ENCODE measurements at places on chromosomes 11 and 22.

DNA sequence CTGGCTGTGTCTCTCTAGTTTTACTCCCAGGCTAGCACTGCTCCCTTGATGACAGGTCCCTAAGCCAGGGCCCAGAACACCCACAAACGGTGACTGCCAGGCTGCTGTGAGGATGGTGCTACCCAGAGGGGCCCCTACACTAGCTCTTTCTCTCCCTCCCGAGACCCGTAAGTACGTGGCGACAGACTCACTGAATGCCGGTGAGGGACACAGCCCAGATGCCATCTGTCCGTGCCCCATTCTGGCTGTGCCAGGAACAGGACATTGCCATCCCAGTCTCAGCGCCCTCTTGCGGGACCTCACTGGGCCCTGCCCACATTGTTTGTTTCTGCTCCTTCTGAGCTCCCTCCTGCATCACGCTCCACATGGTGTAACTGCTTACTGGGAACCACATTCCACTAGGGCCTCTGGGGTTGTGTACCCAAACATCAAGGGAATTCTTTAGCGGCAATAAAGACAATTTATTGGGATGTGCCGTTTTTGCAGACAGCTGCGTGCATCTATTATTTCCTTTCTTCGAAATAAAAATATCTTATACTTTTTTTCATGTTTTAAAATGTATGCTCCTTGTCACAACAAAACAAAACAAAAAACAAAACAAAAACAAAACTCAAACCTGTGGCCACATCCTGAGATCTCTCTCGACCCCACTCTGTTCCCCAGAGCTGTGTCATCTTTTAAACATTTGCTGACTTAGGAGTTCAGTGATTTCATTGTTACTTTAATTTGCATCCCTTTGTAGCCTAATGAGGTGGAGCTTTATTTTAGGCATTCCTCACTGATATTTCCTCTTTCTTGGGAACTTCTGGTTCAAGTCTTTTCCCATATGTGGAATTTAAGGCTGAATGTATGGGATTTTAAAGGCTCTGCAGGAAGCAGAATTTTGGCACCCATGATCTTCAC is 4.4 kb upstream of the TPCN2 start:
- DNase-seq = no peak

DNA sequence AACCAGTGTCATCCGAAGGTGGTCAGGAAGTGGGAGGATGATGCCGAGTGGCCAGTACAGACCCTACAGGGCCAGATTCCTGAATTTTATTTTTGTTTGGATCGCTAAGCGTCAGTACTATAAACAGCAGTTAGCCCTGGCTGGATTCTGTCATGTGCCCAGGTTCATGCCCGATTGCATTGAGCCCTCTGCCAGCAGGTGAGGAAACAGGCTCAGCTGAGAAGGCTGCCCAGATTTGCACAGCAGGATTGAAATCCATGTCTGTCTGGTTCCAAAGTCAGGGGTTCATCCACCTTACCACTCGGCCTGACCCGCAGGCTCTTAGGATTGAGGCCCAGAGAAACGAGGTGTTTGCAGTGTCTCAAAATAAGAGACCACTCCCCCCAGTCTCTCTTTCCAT is 9.1 kb upstream of the TBC1D22A start:
- no peak for DNase-seq

DNA sequence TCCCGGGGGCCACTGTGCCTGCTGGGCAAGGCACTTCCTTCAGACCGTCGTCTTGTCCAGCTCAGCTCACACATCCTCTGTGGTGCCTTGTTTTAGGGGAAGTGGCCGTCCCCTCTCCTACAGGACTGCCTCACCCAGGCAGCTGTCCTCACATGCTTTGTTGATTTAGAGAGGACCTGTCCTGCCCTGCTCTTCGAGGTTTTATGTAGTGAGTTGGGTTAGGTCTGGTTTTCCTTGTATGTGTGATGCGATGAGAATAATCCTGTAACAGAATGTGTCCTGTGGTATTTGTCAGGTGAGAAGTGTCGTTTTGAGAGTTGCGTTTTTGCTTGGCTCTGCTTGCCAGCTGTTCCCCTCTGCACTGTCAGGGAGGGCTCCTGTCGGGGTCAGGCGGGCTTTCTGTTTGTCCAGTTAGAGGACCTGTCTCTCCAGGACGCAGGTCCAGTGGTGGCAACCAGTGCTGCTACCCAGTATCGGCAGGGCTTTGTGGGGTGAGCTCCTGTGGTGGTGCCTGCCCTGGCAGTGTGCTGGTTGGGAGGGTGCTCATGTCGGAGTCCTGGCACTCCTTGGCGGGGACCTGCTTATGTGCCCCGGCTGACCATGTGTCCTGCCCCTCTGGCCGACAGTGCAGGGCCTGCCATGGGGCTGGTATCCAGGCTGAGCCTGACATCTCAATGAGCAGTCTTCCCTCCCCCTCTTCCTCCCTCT is 41.3 kb downstream of the MUC6 start:
- DNase-seq = no peak

- DNase-seq = no peak
Observed at GRCh38 chr11:9320047-9320446, 5.7 kb upstream of the TMEM41B start.

DNA sequence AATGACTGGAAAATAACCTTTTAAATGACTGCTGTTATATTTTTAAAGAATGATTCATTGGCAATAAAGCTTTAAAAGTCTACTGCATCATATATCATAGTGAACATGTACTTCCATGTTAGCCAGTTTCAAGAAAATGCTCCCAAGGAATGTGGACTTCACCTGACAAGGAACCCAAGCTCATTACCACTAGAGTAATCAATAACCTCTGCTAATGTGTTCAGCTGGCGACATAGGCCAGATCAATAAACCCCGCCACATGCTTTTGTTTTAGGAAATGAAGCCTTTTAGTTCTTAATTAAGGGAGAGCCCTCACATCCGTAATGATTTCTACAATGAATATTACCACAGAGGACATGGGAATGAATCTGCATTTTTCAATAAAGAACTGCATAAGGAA is 1219.9 kb upstream of the CNTN5 start:
- DNase-seq = no peak

DNA sequence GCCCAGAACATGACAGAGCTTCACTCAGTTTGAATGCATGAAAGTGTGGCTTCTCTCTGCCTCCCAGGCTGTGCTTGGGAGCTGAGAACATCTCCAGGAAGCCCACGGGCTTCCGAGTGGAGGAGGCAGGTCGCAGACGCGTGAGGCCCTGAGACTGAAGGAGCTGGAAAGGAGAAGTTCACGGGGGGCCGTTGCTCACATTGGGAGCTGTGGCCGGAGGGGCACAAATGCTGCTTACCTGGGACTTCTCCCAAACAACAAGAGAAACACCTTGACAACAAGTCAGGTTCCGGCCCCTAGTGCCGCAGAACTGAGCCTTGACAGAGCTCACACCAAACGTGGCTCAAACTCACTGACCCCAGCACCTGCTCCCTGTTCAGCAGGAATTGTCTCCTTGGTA is 207.0 kb downstream of the BRD1 start:
- DNase-seq = no peak

- no peak for DNase-seq
Observed at GRCh38 chr11:114187173-114187572, 109.0 kb upstream of the NNMT start.

GRCh38 chr11:126658306-126659056 is 303.0 kb downstream of the ST3GAL4 start:
- DNase-seq = no peak

- no peak for DNase-seq
Observed at GRCh38 chr22:36831206-36831605, 14.4 kb upstream of the PVALB start.

DNA sequence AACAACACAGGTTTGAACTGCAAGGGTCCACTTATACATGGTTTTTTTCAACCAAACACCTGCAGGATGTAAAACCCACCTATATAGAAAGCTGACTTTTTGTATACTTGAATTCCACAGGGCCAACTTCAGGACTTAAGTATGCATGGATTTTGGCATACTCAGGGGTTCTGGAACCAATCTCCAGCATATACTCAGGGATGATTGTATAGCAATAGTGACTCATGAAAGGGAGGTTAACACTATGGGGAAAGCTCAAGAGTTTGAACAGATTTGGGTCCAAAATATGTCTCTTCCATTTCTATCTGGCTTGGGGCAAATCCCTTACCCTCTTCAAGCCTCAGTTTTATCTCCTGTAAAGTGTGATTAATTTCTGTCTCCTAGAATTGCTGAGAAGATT is 94.9 kb downstream of the MICAL2 start:
- no peak for DNase-seq

- no peak for DNase-seq
Observed at GRCh38 chr11:120052196-120052775, 85.6 kb downstream of the TRIM29 start.
